ENCODE measurements at places on chromosomes 2 and 18. TPM values are rescaled to one million over a fixed set of nuclear protein-coding genes. Genes with fewer than 3 reads are reported as not detected.

MC4R gene
- not detected for total RNA-seq

PDE11A gene
- not detected for total RNA-seq

CAPN14 gene
- 0.15 TPM for total RNA-seq

SLC4A5 gene
- total RNA-seq = 0.18 TPM

CPO gene
- total RNA-seq = 0.48 TPM

MARCO gene
- not detected for total RNA-seq

PRKAG3 gene
- total RNA-seq = not detected

M1AP gene
- not detected for total RNA-seq

- no peak for DNase-seq
Observed at GRCh38 chr2:219508444-219508734, 5.9 kb upstream of the ASIC4 start.

DNA sequence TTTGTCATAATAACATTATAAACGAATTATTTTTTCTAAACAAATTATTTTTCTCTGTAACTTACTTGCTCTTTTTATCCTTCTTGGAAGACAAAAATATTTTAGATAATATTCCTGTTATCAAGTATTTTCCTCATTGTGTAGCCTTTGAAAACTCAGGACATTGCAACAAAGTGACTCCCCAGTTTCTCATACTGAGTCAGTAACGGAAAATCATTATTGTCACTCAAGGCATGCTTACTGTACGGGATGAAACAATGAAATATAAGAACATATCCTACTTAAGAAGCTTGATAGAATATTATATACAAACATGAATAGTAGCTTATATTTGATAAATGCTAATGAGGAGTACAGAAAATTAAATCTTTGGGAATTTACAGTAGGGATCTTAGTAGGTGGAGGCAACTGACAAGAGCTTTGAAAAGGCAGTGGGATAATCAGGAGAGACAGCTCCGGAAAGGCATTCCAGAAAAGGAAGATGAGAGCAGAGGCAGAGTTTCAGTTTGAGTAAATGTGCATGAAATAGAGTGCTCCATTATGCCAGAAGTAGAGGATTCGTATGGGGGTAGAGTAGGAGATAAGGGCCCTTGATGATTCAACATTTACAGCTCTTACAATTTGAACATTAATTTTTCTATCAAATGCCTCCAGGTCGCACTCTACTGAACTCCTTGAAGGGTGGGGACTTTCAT is 14.0 kb upstream of the YES1 start:
- DNase-seq = no peak

GRCh38 chr2:16507655-16508489 is 157.8 kb downstream of the CYRIA start:
- no peak for DNase-seq

- no peak for DNase-seq
Observed at GRCh38 chr2:78778756-78779510, 246.6 kb upstream of the REG3G start.

- DNase-seq = no peak
Observed at GRCh38 chr2:37774976-37775907, 103.8 kb upstream of the CDC42EP3 start.

DNA sequence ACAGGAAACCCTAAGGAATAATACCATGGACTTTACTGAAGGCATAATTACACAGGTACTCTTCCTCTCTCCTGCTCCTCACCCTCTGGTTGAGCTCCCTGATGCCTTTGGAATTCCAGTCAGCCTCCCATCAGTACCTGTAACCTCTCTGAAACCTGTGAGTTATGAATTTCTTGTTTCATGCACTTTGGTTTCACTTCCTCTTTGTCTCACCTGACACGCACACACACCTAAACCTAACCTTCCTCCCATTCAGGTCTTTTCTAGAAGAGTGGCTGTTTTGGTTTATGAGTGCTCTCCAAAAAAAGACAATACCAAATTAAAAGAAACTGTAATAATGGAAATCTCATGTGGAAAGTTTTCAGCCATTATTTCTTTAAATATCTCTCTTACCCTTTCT is 451.3 kb upstream of the VWC2L start:
- no peak for DNase-seq

DNA sequence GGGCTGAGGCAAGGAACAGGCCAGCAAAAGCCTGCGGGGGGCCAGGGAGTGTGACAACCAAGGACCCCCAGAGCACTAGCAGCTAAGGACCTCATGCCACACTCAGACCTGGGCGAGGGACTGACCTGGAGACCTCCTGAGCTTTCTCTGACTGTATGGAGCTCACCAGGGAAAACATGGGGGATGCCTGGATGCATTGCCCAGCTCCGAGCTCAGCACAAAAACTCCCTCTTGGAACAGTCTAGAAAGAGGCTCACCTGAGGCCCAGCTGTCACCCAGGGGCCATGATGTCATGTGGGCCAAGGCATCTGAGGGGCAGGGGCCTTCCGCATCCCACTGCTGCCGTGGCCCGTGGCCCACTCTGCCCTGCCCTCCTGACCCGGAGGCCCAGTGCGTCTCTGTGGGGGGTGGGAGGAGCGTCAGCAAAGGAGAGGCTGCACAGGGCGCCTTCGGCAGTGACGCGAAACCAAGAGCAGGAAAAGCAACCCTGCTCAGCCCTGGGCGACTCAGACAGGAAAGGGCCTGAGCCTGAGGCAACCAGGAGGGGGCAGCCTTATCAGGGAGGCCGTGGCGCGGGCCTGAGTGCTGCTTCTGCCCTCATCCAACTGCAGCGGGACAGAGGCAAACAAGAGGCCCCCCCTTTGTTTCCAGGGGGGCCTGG is 57.3 kb upstream of the ALPP start:
- no peak for DNase-seq

DNA sequence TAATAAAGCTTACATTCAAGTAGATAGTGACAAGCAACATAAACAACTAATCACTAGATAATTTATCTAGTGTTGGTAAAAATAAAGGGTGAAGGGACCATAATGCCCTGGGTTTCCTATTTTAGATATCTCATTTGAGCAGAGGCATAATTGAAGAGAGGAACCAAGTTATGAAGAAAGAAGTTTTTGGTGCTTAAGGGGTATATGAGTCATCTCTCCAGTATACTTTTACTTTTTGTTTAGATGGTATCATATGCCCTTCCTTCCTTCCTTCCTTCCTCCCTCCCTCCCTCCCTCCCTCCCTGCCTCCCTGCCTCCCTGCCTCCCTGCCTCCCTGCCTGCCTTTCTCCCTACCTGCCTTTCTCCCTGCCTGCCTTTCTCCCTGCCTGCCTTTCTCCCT is 1053.5 kb upstream of the CELF4 start:
- no peak for DNase-seq

DNA sequence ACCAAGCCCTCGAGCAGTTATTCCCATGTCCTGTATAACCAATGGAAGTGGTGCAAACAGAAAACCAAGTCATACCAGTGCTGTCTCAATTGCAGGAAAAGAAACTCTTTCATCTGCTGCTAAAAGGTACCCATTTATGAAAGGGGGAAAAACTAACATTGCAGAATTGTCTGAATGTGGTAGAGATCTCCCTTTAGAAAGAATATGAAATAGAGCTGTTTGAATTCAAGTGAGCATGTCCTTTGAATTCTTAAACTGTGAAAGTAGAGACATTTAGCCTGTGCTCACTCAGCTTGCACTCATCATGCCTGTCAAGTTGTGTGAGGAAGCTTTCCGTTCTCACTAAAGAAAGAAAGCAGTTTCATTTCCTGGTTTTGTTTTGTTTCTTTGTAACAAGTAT is 87.4 kb downstream of the EML4 start:
- no peak for DNase-seq

DNA sequence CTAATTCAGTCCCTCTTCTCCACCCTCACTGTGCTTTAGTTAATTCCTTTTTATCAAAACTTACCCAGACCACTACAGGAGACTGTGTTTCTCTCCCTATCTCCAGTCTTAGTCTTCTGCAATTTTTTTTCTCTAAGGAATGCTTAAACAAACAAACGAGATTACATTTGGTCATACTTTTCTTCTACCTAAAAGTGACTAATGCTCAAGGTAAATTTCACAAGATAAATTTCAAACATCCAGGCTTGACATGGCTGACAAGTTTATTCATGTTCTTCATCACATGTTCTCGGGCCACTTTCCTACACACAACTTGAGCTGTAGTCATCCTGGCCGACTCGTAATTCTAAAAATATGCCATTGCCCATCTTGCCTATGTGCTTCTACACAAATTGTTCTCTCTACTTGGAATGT is 23.2 kb upstream of the ACSL3 start:
- DNase-seq = no peak

- DNase-seq = no peak
Observed at GRCh38 chr2:206531996-206532543, 88.7 kb downstream of the ADAM23 start.

Measured in glomerular endothelial cell (primary cell).